CD8-positive, alpha-beta T cell (primary cell): ENCODE measurements at places on chromosomes 2 and 18.
A peak's percentile ranks its signal among the peaks of the same experiment; 100 is the strongest.

GRCh38 chr2:44974064-44974715 lies 32.7 kb downstream of the SIX3 start:
- DNase-seq: no peak

GRCh38 chr18:13309031-13309747 lies 90.6 kb downstream of the LDLRAD4 start:
- DNase-seq: peak; percentile 19

GRCh38 chr18:63339920-63340484 lies 20.4 kb upstream of the BCL2 start:
- peak; percentile 48 for DNase-seq

DNA sequence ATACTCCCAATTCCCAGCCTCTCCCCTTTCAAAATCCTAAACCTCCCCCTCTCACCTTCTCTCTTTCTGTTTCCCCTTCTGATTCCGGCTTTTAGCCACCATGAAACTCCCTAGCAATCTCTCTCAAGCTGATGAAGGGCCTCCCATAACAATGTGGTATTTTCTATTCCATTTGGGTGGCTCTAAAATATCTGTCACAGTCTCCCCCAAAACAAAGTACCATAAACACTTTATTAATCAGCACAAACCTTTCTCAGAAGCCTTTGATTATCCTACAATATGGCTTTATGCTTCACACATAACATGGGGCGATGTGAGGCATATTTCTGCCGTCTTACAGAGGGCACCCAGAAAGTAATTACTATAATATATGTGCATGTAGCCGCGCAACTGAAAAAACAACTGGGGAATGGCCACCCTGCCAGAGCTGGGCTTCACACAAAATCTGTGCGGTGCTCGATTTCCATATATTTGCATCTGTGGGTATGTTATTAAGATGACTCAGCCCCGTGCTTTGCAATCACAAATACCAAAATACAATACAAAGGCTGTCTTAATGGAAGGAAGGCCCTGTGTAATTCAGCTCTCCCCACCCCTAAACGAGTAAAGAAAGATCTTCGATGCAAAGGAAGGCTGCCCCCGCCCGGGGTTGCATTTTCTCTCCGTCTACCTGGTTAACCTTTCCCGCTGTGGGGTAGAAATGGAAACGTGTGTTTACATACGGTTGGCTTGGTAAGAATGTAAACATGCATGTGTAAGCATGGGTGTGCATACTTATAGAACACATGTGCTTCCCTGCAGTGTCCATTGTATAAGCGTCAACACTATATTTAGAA lies 81.4 kb downstream of the CELF4 start:
- DNase-seq: no peak

GRCh38 chr2:192885569-192886160 lies 690.9 kb upstream of the TMEFF2 start:
- no peak for DNase-seq

GRCh38 chr2:1598041-1598710 lies 146.1 kb downstream of the PXDN start:
- DNase-seq: no peak

- no peak for DNase-seq
Measured at GRCh38 chr18:50717563-50717962, 102.3 kb downstream of the MRO start.

DNA sequence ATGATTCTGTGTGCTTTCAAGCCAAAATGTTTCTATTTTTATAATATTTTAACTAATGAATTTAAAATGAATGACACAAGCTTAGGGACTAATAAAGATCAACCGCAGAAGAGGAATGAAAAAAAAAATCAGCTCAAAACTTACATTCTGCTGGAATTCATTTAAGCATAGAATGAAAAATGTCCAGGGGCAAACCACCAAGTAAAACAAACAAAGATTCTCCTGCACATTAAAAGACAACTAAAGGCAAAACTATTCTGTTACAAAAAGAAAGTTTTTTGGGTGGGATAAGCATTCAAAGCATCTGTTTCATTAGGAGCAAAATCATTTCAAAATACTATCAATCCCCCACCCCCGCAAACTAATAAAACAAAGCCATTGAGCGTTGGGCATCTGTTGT lies 99.3 kb upstream of the SOX11 start:
- no peak for DNase-seq

DNA sequence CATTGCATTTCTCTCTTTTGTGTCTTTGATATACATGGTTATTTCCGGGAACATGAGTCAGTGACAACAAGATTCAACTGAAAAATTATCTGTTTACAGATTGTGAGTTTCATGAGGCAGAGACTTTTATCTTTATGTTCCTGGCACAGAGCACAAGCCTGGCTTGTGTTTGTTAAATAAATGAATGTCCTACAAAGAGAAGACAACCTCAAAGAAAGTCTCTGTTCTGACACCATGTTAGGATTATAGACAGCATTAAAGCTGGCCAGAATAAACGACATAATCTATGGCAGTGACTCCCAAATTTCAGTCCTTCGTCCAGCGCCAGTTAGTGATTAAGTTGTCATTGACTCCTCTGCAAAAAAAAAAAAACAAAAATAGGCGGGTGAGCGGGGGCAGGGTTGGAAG lies 97.4 kb upstream of the DNAJC10 start:
- no peak for DNase-seq

DNA sequence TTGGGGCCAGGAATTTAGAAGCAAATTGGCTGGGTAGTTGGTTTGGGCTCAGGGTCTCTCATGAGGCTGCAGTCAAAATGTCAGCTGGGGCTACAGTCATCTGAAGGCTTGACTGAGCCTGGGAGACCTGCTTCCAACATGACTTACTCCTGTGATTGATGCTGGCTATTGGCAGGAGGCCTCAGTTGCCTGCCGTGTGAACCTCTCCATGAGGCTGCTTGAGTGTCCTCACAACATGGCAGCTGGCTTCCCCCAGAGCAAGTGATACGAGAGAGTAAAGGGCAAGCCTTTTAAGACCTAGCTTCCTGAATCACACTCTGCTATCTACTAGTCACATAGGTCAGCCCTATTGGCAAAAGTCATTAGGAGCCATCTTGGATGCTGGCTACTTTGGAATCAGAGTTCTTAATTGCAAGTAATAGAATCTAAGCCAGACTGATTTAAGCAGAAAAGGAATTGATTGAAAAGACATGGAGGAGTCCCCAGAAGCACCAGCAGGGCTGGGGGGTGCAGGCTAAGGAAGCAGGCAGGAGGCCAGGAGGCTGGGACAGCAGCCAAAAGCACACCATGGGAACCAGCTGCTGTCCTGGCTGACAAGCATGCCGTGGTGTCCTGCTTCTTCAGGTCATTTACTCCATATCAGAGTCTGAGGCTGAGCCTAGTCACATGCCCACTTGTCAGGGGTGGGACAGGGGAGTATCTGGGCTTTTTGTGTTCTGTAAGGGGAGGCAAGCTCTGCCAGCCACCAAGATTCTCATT lies 7.8 kb upstream of the GIGYF2 start:
- DNase-seq: no peak

DNA sequence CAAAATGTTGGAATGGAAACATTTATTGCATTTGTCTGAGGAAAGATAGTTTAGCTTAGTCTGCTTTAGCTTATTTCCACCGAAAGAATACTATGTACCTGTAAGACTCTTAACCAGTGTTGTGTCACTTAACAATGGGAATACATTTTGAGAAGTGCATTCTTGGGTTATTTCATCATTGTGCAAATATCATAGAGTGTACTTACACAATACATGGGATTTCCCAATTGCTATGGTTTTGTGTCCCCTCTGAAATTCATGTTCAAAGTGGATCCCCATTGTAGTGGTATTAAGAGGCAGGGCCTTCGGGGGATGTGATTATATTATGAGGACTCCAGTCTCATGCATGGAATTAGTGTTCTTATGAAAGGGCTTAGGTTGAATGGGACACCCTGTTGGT lies 249.4 kb upstream of the UBE2E3 start:
- DNase-seq: no peak

DNA sequence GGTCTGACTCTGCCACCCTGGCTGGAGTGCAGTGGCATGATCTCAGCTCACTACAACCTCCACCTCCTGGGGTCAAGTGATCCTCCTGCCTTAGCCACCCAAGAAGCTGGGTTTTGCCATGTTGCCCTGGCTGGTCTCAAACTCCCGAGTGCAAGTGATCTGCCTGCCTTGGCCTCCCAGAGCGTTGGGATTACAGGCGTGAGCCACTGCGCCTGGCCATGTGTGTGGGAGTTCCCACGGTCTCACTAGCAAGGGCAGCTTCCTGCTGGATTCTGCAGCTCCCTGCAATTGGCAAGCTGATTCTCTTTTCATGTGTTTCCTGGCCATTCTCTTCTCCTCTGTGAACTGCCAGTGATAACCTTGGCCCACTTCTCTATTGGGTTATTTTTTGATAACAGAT lies 84.0 kb downstream of the USP40 start:
- no peak for DNase-seq

- DNase-seq: peak; percentile 2
Measured at GRCh38 chr18:51621113-51621863, 423.8 kb upstream of the MEX3C start.

DNA sequence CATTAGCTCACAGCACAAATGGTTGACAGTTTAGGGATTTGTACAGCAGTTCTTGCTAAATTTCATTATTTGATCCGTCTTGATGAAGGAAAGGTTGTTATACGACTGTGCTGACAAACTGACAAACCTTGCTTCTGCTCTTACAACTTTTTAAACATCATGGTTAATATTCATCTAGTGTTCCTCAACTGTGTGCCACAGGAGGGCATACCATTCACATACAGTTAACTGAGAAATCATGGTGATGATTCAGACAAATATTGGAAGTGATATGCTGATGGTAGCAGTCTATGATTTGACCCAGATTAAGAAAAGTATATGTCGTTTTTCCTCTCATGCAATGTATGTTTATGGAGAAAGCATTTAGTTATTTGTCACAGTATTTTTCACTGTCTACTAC lies 129.8 kb upstream of the FSIP2 start:
- DNase-seq: no peak

DNA sequence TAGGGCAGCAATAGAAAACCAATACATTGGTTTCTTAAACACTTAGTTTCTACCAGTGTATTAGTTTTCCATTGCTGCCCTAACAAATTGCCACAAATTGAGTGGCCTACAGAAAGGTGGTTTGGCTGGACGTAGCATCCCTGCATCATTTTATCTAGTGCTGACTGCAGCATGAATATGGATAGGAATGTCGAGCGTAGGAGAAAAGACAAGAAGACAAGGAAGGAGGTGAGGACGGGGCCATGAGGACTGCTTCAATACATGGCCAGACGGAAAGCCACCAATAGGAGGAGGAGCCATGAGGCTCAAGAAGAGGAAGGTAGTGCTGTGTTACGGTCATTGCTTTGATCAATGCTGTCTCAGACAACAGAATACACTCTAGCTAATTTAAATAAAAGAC lies 154.5 kb upstream of the NDUFV2 start:
- no peak for DNase-seq

GRCh38 chr2:176127774-176128072 lies 1.8 kb upstream of the HOXD8 start:
- no peak for DNase-seq

- no peak for DNase-seq
Measured at GRCh38 chr2:40101131-40101575, 322.1 kb upstream of the THUMPD2 start.

- no peak for DNase-seq
Measured at GRCh38 chr2:38496927-38497669, 105.6 kb downstream of the HNRNPLL start.

- DNase-seq: no peak
Measured at GRCh38 chr2:11904029-11904428, 157.6 kb downstream of the LPIN1 start.

- DNase-seq: no peak
Measured at GRCh38 chr2:235553696-235554100, 59.9 kb downstream of the AGAP1 start.

DNA sequence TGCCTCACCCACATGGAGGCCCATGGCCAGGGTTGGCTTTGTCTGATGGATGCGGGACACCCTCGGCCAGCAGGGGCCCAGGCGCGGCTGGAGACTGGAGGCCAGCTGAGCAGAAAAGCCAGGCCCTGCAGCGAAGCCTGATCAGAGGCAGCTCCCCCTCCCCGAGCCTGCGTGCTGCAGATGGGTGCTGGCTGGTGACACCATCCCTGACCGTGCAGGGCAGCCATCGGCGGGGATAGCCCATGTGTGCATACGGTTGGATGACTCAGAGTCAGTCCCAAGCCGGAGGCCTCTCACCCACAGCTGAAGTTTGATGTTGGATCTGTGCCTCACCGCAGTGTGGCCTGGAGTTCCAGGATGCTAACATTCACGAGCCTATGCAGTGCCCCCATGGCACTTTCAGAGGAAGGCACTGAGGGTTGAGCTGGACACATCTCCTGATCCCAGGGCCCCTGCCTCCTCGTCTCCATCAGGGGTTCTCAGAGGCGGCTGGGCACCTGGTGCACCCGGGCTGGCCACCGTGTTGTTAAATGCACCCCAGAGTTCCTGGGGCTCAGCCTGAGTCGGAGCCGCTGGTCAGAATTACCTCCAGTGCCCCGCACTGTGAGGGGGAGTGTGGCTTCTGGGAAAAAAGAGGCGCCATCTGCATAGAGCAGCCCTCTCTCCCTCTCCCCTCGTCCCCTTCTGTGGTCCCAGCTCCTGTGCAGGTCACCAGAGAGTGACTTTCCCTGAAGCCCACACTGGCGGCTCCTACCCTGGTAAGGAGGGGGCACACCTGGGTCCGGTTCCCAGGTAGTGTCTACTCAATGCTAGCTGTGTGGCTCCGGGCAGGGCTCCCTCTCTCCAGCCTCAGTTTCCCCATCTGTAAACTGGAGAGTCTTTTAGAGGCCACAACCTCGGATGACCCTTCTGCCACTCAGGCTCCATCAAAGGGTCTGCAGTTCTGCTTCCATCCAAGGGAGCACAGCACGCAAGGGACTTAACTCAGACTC lies 19.4 kb upstream of the KIF1A start:
- no peak for DNase-seq

DNA sequence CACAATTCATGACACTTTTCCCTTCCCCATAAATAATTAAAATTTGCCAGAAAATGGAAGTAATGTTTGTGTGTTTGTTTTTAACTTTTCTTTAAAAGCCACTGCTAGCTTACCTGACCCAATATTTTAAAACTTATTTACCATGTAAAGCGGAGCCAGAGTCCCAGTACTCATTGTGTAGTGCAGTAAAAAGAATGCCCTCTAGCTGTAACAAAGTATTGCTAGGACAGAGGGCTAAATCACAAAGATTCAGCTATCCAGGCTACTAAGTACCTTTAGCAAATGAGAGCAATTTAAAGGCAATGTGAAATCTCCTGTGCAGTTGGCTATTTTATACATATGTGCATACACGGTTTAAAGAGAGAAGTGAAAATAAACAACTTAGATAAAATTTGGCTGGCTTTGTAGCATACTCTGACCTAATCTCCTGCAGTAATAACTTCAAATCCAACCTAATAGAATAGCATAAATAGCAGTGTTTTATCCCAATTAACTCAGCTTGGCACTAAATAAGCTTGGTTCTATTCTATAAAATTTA lies 997.4 kb upstream of the PIK3C3 start:
- DNase-seq: no peak

DNA sequence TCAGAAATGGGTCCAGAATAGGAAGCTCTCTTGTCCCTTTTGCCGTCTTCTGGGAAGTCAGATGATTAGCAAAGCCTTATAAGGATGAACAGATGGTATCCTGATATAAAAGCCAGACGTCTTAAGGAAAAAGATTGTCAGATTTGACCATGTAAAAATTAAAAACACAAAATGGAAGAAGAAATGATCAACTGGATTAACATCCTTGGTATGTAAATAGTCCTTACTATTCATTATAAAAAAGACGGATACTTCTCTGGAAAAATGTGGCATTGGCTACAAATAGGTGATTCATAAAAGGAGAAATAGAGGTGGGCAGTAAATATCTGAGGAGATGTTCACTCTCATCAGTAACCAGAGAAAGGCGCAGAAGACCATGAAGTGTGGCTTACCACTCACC lies 33.7 kb upstream of the SCLY start:
- DNase-seq: no peak
